ENCODE measurements at places on chromosomes 12 and 14.

- DNase-seq, result no peak
These were observed 927.0 kb downstream of the SLC16A7 start for GRCh38 chr12:60522684-60523400.

DNA sequence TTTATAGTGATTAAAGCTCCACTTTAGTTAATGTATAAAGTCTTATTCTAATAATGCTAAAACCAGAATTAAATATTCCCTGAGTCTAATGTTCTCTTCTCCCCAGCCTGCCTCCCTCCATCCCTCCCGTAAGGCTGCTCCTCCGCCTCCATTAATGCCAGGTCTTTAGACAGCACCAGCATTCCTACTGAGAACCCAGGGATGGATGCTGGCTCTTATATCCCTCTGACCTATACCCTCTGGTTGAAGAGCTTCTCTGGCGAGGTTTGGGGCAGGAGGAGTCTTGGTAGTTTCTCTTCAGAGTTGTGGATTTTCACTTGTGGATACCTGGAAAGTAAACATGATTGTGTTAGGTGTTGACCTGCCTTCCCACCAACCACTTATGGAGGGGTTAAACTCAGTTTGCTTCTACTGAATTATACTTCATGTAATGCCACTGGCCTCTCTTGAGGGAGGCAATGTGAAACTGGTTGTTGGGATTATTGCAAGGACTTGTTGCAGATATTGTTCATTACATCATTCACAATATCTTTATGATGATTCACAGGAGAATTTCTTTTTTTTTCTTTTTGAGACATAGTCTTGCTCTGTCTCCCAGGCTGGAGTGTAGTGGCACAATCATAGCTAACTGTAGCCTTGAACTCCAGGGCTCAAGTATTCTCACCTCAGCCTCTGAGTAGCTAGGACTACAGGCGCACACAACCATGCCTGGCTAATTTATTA is 11.1 kb upstream of the SMAGP start:
- no peak for DNase-seq

DNA sequence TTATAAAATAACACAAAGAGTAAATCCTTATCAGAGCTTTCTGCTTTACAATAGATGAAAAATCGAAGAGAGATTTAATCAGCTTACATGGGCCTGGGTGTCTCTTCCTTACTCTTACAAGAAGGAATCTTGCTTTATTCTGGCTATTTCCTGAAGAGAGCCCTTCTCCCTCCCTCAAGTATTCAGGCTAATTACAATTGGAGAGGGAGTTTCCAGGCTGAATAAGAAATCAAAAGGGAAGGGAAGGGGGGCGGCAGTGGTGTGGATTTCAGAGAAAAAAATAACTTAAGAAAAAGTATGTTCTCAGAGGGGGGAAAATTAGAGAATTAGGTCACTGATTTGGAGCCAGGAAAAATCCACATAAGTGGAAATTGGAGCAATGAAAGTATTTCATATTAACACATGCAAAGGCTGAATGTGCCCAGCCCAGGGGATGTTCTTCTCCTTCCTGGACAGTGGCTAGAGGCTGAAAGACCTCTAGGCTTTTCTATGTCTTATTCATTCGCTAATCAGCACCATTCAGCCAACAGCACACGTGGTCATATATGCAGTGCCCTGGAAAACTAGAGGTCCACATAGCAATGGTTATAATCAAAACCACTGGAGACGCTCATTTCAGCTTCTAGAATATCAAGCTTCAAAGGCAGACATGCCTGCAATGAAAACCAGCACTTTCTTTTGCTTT is 158.9 kb upstream of the BTG1 start:
- DNase-seq, result no peak

DNA sequence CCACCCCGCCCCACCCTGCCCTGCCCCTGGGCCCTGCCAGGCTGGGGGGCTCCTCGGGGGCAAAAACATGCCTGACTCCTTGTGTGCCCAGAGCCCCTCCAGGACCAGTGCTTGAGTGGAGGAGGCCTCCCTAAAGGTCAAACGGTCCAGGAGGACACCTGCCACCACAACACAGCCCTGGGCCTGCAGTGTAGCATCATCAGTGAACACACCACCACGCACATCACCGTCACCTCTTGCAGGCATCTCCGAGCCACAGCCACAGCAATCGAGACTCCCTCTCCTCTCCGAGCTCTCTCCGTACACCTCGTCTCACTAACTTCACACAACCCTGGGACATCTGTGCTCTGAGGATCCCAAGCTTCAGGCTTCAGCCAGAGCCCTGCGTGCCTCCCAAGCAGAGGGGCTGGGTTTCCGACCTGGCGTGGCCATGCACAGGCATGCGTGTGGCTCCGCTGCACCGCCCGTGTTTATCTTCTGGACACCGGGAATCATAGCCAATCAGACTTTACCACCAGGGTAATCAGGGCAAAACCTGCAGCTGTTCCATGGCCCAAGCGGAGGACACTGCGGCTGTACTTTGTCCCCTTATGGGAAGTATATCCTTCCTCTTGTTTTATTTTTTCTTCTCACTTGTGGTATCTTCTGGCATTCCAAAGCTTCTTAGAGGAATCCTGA is 6.2 kb upstream of the DIO3 start:
- DNase-seq, result no peak

DNA sequence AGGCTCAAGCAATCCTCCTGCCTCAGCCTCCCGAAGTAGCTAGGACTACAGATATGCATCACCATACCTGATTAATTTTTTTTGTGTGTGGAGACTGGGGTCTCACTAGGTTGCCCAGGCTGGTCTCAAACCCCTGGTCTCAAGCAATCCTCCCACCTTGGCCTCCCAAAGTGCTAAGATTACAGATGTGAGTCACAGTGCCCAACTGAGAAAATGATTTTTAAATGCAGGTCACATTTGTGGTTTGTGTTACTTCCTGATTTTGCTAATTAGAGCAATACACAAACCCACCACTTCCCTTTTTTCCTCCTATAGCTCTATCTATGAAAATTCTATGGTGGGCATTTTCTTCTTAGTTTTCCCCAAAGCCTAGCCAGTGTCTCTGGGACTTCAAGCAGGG is 45.5 kb upstream of the TMEM263 start:
- DNase-seq, result no peak

DNA sequence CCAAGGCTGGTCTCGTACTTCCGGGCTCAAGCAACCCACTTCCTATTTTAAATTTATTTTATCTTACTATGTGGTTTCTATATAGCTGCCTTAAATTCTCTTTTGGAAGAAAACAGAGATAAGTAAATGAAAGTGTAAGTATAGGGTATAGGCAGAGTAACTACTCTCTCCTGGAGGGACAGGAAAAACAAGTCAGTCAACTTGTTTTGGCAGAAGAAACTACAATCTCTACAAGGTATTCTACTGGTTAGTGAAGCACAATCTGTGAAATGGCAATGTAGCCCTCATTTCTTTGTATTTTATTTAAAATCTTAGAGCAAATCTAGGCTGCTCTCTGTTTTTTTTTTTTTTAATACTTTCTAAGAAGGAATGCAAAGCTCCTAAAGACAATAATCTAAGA is 55.4 kb downstream of the UBR7 start:
- DNase-seq, result no peak

DNA sequence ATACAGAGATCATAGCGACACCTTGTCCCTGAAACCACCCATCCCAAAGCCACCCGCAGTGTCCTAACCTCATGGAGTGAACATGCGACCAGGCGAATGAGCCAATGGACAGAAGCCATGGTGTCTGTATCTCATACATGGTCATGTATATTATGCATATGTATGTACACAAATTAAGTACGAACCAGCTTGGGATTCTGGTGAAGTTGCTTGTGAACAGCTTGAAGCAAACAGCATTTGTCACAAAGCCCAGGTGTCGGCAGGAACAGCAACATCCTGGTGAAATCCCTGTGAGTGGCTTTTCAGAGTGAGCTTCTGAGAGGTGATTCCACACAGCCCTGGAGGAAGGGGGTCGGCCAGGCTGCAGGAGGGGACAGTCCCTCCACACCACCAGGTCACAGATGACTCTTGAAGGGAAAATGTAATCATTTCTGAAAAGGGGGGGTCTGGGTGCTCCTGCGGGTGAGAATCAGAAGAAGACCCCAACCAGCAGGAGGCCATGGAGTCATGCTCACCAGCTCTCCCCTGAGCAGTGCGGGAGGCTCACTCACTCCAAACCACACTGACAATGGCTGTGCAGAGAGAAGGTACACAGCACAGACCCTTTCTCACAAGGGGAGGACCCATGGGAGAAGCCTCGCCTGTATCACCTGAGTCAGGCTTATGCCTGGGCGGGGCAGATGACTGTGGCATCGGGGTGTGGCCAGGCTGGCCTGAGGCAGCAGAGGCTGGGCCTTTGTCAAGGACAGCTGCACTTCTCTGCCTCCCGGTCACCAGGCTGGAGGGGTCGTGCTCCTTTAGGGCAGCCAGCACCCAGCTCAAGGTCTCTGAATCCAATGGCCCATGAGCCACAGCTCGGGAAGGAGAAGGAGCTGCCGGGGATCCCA is 14.3 kb downstream of the CHGA start:
- DNase-seq, result no peak

DNA sequence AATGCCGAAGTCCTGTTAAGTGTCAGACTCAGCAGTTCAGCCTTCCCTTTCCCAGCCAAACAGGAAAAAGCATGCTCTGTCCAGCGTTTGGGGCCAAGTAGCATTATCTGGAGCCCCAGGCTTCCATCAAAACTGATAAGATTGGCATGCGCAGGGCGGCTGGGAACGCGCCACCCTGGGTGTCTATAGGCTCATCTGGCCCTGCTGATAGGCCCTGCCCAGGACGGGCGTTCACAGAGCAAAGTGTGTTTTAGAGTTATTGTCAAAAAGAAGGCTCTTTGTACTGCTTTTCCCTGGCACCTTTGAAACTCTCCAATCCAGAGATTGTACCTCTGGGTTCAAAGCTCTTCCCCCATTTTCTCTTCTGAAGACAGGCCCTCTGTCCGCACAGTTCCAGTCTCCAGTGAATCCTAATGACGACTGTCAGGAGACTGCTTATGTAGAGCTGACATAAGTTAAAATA is at the start of gene ART4:
Gene ART4, minus strand, starts transcription at position 102 of the 463 bp plus-strand sequence. CDS start 413 bp downstream, outside the sequence.
- no peak for DNase-seq

DNA sequence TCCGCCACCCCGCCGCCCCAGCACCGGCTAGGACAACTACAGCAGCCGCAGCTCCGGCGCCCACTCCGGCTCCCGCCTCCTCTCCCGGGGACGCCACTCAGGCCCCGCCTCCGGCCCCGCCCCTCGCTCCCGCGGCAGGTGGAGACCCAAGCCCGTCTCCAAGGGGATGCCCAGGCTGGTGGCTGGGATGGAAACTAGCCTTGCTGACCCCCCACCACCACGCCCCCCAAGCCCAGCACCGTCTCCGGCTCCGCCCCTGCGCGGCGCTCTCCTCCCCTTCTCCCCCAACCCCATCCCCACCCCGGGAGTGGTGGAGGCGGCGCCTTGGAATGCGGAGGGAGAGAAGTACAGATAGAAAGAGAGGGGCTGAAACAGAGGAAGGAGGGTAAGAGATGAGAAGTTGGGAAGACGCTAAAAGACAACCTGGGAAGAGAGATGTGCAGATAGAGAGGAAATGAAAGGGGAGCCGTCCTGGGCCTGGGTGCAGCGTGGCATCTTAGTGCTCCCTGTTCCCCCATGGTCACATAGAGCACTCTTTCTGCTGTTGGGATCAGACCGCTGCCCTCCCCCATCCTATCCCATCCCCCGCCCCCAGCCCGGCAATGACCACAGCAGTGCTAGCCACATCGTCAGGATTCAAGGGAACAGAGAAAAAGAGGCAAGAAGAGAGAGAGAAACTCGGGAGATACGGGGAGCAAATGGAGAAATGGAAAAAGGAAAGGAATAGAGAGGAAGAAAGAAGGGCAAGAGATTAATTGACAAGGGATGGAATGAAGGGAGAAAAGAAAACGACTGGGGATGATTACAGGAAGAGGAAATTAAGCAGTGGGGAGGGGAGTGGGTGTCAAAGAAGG is at the start of gene ITGA7:
Gene ITGA7, minus strand, starts transcription at position 64 of the 854 bp plus-strand sequence. CDS start 222 bp downstream, outside the sequence.
- peak; percentile 44 for DNase-seq

GRCh38 chr12:4223273-4223845 is 50.2 kb upstream of the CCND2 start:
- DNase-seq, result no peak

- DNase-seq, result no peak
These were observed 42.2 kb downstream of the JAG2 start for GRCh38 chr14:105126126-105126980.

- no peak for DNase-seq
These were observed 156.3 kb downstream of the PTPN11 start for GRCh38 chr12:112574896-112575558.

DNA sequence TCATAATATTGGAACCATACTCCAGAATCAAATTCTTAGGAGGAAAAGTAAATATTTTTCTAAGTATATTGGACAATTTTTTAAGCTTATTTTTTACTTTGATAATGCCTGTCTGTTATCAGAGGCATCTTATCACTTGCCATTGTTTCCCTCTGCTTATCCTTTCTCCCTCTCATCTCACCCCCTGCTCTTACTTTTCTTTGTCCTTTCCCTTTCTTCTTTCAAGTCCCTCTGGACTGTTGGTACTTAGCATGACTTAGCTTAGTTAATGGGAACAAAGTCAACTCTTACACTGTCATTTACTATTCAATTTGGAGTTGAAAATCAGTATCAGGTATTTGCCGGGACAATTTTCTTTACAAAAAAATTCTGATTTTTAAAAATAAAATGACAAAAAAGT is 45.2 kb downstream of the ABCD2 start:
- DNase-seq, result no peak

- DNase-seq, result no peak
These were observed 621.9 kb downstream of the LRFN5 start for GRCh38 chr14:42228611-42229010.

DNA sequence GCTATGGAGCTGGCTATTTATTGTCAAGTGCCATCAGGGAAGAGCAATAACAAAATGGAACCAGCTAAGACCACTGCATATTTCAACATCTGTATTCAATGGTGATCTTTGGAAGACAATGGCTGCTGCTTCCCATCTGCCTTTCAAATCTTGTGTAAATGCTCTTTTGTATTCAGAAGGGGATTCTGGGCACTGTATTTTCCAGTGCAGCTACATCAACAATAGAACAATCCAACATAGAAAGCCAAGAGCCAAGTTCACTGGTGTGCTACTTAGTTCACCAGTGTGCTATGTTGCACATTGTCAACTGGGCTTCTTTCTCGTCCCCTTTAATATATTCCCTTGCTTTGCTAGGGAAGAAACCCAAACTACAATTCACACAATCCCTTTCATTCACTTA is 128.8 kb upstream of the OR4E1 start:
- DNase-seq, result no peak

DNA sequence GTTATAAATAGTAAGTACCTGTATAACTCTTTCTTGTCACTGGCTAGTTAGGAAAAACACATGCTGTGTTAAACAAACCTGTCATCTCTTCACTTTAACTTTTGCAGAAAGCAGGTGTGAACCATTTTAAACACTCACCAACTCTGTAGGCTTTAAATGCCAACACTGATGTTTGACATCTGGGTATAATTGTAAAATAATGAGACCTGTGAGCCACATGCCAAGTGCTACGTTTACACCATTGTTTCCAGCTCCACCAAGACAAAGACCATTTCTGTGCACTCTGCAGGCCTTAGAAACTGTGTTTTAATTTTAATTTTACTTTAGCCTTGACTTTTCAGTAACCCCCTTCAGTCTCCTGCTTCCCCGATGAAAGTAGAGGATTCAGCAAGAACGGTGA is 11.0 kb downstream of the TPH2 start:
- no peak for DNase-seq
